ENCODE measurements at places on chromosomes 2 and 18.

GRCh38 chr18:75314117-75314516 is 103.5 kb downstream of the TSHZ1 start:
- no peak for DNase-seq

DNA sequence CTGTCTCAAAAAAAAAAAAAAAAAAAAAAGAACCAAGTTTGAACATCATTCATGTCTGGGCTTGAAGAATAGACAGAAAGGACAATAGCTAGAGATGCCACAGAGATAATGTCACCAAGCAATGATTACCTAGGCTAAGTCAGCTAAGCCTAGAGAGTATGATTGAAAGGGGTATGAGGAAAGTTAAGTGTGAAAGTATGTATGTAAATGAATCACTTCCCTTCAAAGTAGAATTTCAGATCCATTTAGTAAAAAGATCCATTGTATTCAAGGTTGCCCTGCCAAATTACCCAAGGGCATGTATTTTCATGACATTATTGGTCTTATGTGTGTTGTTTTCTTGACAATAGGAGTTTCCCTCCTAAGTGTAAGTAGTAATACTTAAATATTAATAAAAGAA is 34.1 kb upstream of the SLC39A10 start:
- DNase-seq: no peak

DNA sequence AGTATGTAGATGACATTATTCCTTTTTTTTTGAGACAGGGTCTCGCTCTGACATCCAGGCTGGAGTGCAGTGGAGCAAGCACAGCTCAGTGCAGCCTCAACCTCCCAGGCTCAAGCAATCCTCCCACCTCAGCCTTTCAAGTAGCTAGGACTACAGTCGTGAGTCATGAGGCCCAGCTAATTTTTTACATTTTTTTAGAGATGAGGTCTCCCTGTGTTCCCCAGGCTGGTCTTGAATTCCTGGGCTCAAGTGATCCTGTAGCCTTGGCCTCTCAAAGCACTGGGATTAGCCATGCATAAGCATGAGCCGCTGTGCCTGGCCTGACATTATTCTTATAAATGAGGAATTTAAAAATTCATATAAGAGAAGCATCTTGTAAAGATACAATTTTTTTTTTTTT is 86.9 kb downstream of the FAM117B start:
- DNase-seq: no peak

GRCh38 chr2:42752314-42752713 is 11.6 kb downstream of the OXER1 start:
- no peak for DNase-seq

DNA sequence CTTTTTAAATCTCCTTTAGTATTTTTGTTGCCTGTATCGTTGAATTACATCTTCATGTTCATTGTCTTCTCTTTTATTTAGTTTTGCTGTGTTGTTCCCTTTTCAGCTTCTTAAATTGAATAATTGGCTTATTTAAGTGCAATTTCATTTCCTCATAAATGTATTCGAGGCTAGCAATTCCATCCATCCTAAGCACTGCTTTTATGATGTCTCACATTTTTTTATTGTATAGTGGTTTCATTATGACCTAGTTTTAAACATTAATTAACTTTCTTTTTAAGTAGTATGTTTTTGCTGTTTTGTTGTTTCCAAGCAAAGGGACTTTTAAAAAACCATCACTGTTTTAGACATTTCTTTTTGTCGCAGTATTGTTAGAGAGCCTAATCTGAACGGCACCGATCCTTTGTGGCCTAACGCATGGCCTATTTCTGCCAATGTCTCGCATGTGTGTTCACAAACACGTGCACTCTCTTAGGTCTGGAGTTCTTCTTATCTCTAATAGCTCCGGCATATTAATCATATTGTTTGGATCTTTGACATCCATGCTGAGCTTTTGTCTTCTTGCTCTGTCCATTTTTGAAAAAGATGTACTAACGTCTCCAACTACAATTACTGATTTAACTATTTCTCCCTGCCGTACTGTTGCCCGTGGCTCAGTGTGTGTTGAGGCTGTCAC is 59.6 kb upstream of the ZNF516 start:
- no peak for DNase-seq

- DNase-seq: no peak
These were observed 10.0 kb downstream of the EPG5 start for GRCh38 chr18:45957100-45957499.

DNA sequence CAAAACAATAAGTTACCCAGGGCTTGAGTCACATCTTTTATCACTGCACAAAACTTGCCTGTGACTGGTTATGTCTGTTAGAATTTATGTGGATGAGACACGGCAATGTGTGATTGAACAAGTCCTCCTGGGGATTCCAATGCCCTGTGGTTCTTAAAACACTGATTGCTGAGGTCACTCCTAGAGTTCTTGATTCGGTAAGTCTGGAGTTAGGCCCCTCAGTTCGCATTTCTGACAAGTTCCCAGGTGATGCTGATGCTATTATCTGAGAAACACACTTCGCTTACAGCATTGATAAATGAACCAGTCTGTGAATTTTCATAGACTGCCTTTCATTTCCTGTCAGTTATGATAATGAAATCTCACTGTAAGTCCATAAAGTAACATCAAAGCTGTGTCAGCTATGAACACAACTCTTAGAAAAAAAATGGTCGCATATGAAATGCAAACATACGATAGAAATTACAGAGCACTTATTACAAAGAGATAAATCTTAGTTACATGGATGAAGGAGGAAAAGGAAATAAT is 214.0 kb downstream of the DLGAP1 start:
- no peak for DNase-seq

DNA sequence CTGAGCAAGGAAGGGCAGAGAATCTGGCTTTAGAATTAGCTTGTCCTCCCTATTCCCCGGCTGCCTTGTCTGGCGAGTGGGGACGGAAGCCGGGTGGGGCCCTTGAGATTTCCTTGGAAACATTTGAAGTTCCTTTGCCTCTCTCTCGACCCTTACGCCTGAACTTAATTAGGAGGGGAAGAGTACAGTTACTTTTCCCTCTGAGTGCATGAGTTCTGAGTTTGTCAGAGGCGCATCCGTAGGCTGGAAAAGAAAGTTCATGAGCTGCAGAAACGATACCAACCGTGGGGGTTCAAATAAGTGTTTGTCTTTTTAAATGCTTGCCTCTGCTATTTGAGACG is 468 bp downstream of the PIKFYVE start:
- no peak for DNase-seq

DNA sequence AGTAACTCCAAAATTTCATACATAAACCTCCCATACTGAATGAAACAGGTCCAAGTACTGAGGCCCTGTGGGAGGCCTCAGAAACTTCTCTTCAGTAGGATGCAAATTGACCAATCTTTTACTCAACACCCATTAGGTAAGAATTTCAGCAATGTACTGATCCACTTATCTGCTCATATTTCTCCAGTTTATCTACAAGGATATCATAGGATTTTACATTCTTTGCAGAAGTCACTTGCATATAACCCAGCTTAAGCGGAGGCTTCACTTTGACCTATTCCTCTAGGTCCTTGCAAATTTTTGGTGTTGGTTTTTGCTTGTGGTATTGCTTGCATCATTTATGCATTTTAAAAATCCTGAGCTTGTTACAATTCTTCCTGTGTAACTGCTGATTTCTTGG is 28.8 kb upstream of the SLC3A1 start:
- DNase-seq: no peak

GRCh38 chr2:24816884-24817283 is 23.7 kb downstream of the CENPO start:
- DNase-seq: no peak

GRCh38 chr2:240705204-240705791 is 13.6 kb downstream of the AQP12A start:
- DNase-seq: no peak

DNA sequence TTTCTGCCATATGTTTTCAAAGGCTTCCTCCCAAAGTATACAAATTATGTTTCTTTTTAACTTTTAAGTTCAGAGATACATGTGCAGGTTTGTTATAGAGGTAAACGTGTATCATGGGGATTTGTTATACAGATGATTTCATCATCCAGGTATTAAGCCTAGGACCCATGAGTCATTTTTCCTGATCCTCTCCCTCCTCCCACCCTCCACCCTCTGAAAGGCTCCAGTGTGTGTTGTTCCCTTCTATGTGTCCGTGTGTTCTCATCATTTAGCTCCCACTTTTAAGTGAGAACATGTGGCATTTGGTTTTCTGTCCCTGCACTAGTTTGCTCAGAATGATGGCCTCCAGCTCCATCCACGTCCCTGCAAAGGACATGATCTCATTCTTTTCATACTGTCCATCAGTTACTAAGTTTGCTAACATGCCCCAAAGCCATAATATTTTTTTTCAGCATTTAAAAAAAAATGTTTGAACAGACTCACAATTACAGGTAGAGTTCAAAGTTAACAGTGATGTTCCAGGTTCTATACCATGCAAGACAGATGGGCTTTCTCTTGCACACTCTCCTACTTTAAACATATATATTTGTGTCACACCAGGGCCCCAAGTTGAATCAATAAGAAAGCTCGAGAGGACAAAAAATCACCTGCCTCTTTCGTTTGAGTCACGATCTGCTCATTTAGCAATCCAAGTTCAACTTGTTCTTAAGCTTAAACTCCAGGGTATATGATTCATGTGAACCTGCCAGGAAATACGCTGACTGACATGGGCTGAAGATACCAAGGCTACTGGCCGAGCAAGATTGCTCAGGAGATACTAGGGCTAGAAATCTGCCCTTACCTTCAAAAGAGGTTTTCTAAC is 77.6 kb downstream of the AP1S3 start:
- no peak for DNase-seq

DNA sequence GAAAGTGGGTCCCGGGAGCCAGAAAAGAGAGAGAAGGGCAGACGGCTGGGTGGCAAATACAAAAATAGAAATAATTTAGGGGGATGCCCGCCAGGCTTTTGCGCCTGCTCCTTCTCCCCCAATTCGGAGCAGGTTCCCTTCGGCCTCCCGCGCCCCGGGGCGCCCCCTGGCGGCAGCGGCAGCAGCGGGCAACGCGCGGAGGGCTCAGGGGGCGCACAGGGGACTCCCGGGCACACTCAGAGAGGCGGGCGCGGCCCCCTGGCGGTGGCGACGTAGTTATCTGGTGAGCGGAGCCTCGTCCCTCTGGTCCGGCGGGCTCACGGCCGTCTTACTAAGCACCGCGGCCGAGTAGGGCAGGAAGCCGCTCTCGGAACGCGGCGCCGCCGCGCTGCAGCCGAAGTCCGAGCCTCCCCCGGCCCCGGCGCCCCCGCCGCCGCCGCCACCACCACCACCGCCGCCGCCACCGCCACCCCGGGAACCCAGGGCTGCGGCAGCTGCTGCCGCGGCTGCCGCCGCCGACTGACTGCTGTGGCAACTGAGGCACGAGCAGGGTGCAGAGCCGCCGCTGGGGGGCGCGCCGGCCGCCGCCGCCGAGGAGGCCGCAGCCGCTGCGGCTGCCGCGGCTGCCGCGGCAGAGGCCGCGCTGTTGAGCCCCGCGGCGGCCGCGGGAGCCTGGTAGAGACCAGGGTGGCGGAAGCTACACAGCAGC is 3.8 kb downstream of the EVX2 start:
- DNase-seq: no peak

DNA sequence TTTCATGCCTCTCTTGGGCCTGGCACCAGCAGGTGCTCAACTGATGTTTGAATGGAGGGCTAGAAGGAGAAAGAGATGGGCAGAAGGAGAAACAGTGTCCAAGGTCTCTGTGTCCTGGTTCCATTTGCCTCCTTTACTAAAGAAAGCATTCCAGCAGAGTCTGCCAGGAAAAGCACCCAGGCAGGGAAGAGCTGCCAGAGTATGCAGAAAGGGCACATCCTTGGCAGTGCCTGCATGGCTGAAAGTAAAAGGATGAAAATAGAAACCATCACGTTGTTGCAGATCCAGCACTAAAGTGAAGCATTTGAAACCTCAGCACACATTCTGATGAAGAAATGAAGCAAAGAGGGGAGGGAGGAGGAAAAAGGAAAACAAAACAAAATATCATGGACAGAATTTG is 142.2 kb downstream of the ESCO1 start:
- DNase-seq: no peak

DNA sequence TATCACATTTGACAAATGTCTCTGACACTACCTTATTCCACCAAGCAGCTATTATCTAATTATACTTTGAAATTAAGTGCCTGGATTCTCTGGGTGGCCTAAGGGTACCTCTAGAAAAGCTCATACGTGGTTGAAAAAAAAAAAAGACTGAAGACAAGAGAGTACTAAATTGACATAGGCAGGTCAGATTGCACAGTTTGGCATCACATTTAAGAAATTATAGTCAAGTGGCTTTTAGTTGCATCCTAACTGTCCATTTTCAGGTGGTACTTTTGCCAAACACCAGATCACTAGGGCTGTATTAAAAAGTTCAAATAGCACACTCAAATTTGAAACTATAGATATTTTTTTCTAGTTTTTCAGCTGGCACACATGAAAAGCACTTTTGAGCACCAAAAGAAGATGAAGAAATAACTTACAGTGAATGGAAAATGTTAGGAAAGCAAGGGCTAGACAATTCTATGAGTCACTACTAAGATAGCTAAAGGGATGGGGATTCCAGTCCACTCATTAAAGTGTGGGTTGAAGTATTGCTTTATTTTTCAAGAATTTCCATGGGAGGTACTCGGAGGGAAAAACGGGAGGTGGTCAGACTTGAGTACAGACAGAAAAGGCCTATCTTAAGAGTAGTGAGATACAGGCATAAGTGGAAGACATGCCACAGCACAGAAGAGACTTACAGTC is 106.5 kb upstream of the COL5A2 start:
- DNase-seq: no peak

DNA sequence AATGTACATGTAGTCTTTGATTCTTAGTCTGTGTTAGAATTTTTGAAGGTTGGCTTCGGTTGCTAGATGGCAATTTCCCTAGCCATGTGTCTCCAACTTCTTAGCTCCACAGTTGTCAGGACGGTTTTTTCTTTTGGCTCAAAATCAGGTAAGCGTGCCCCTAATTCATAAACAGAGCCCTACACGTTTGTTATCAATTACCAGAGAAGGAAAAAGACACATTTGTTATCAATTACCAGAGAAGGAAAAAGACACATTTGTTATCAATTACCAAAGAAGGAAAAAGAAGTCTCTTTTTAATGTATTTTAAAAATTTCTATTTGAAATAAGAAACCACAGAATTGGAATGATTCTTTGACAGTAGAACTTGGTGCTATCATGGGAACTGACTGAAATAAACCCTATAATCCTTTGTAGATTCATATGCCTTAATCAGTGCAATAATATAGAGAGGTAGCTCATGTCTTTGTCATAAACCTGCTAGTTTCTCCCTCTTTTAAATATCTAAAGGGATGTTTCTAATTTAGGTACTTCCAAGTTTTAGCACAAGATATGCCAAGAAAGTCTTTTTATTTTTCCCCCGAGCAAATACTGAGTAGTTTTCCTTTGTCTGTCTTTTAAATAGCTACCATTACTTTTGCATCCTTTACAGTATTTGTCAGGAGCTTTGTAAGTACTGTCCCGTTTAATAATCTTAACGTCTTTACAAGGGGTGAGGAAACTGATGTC is 35.9 kb downstream of the CAMKMT start:
- no peak for DNase-seq

Data from cortex of kidney (tissue), 1 donor.